Bronchus fibroblast of lung (primary cell): ENCODE measurements at places on chromosomes 12 and 14. TPM values are rescaled to one million over a fixed set of nuclear protein-coding genes. Genes with fewer than 3 reads are reported as not detected.

Gene REP15
- total RNA-seq, result 0.67 and 0.89 TPM in 2 replicates

Gene LRRC10
- not detected in 2 replicates for total RNA-seq

Gene MLH3
- total RNA-seq, result 10.4 and 11.9 TPM in 2 replicates

Gene HOXC6
- 0.17 and 0.89 TPM in 2 replicates for total RNA-seq

Gene CLEC4C
- total RNA-seq, result not detected in 2 replicates

Gene TUNAR
- not detected in 2 replicates for total RNA-seq

Gene SPTB
- total RNA-seq, result not detected in 2 replicates

Gene TTC7B
- total RNA-seq, result 15.8 and 18.5 TPM in 2 replicates

Gene RCOR1
- total RNA-seq, result 6.2 and 7.6 TPM in 2 replicates

Gene TAS2R13
- 0.15 and 0.17 TPM in 2 replicates for total RNA-seq

Gene LRR1
- total RNA-seq, result 28.8 and 38.5 TPM in 2 replicates

Gene PRKAG1
- total RNA-seq, result 70.3 and 76.0 TPM in 2 replicates

Gene ASB8
- total RNA-seq, result 14.0 and 14.1 TPM in 2 replicates

Gene MGP
- total RNA-seq, result 0.17 and 0.30 TPM in 2 replicates

Gene OTOGL
- total RNA-seq, result under 0.01 and 0.17 TPM in 2 replicates

Gene KRT80
- 0.15 and 0.17 TPM in 2 replicates for total RNA-seq

Gene NEMP1
- 9.5 and 11.4 TPM in 2 replicates for total RNA-seq

Gene TRIM9
- 0.15 and 0.17 TPM in 2 replicates for total RNA-seq

Gene ACRBP
- total RNA-seq, result 0.89 and 1.0 TPM in 2 replicates

Gene DENR
- 26.9 and 30.3 TPM in 2 replicates for total RNA-seq

Gene SERPINA10
- total RNA-seq, result not detected in 2 replicates

Gene NEUROD4
- not detected in 2 replicates for total RNA-seq

Gene TESPA1
- not detected in 2 replicates for total RNA-seq

Gene IFNG-AS1
- total RNA-seq, result not detected in 2 replicates

Gene AKAP3
- total RNA-seq, result 0.67 and 1.3 TPM in 2 replicates

Gene SMOC1
- total RNA-seq, result 1.9 and 2.2 TPM in 2 replicates

Gene GDF3
- total RNA-seq, result not detected in 2 replicates

Gene POLE
- 22.4 and 25.3 TPM in 2 replicates for total RNA-seq

Gene C14orf180
- not detected in 2 replicates for total RNA-seq

Gene RNASE7
- not detected in 2 replicates for total RNA-seq

Gene ART4
- total RNA-seq, result not detected in 2 replicates

Gene MPHOSPH9
- total RNA-seq, result 52.3 and 62.4 TPM in 2 replicates

Gene RBP5
- total RNA-seq, result not detected in 2 replicates

Gene SLC25A47
- total RNA-seq, result not detected in 2 replicates

Gene PTPRB
- under 0.01 and 0.15 TPM in 2 replicates for total RNA-seq

Gene NXPH4
- 0.50 and 1.5 TPM in 2 replicates for total RNA-seq

Gene ACACB
- 1.7 and 2.5 TPM in 2 replicates for total RNA-seq

Gene CLEC12A
- not detected in 2 replicates for total RNA-seq

Gene PTCSC3
- total RNA-seq, result not detected in 2 replicates

Gene HOXC10
- total RNA-seq, result not detected in 2 replicates

Gene MDM2
- 41.8 and 43.5 TPM in 2 replicates for total RNA-seq

Gene OVCH1
- not detected in 2 replicates for total RNA-seq

Gene KCNH3
- 0.30 and 2.2 TPM in 2 replicates for total RNA-seq

Gene C14orf39
- total RNA-seq, result under 0.01 and 0.67 TPM in 2 replicates
